Left lobe of liver (tissue), 2 donors: ENCODE measurements at places on chromosomes 3 and 15. TPM values are rescaled to one million over a fixed set of nuclear protein-coding genes. Genes with fewer than 3 reads are reported as not detected.

WWTR1 gene
- total RNA-seq, result 13.2 TPM

LXN gene
- total RNA-seq, result 0.68 TPM

CCDC14 gene
- 11.0 TPM for total RNA-seq

IL17RB gene
- total RNA-seq, result 23.2 TPM

SEMA6D gene
- total RNA-seq, result 2.7 TPM

APOD gene
- total RNA-seq, result 0.25 TPM

IQCH gene
- total RNA-seq, result 1.4 TPM

ITGB5 gene
- 74.7 TPM for total RNA-seq

ISLR gene
- 2.3 TPM for total RNA-seq

MB21D2 gene
- 0.23 TPM for total RNA-seq

GPR156 gene
- not detected for total RNA-seq

CMTM7 gene
- total RNA-seq, result 3.6 TPM

PLSCR5 gene
- not detected for total RNA-seq

MYLK gene
- total RNA-seq, result 144 TPM

TMCO5A gene
- total RNA-seq, result not detected

SMCO1 gene
- total RNA-seq, result not detected

BFSP2 gene
- not detected for total RNA-seq

FILIP1L gene
- total RNA-seq, result 0.93 TPM

ANKUB1 gene
- not detected for total RNA-seq
